HCT116 (cell line): ENCODE measurements at places on chromosomes 1 and 21. TPM values are rescaled to one million over a fixed set of nuclear protein-coding genes. Genes with fewer than 3 reads are reported as not detected.

Gene FCRL2
- total RNA-seq, result not detected

Gene OXCT2
- total RNA-seq, result 3.7 TPM

Gene SLC26A9
- total RNA-seq, result not detected

Gene FAM3B
- not detected for total RNA-seq

Gene SPRR4
- total RNA-seq, result not detected

Gene SPRR1A
- not detected for total RNA-seq

Gene A3GALT2
- not detected for total RNA-seq

Gene ADAMTS1
- total RNA-seq, result 0.98 TPM

Gene SRSF10
- total RNA-seq, result 142 TPM

Gene PADI3
- 0.93 TPM for total RNA-seq

Gene CTSE
- 0.12 TPM for total RNA-seq

Gene KCNA2
- not detected for total RNA-seq

Gene IFNLR1
- total RNA-seq, result 7.6 TPM

Gene PRMT2
- 59.1 TPM for total RNA-seq

Gene BGLAP
- total RNA-seq, result 1.4 TPM

Gene CAPN8
- total RNA-seq, result 0.54 TPM

Gene ARHGEF16
- total RNA-seq, result 37.4 TPM

Gene FNBP1L
- 26.1 TPM for total RNA-seq

Gene SLC25A34
- total RNA-seq, result 0.59 TPM

Gene CR1
- 0.07 TPM for total RNA-seq

Gene SYT11
- 0.17 TPM for total RNA-seq

Gene PLEKHA6
- 13.1 TPM for total RNA-seq

Gene DYNLT5
- not detected for total RNA-seq

Gene SLC35D1
- 6.1 TPM for total RNA-seq

Gene CADM3
- total RNA-seq, result not detected

Gene AKR7A3
- total RNA-seq, result 1.7 TPM

Gene HES4
- total RNA-seq, result 145 TPM

Gene KPRP
- total RNA-seq, result not detected
